ENCODE measurements at places on chromosomes 2 and 18.

GRCh38 chr2:175726223-175726622 lies 275.8 kb downstream of the LNPK start:
- DNase-seq: no peak

GRCh38 chr2:10876963-10877362 lies 34.8 kb upstream of the KCNF1 start:
- DNase-seq: no peak

DNA sequence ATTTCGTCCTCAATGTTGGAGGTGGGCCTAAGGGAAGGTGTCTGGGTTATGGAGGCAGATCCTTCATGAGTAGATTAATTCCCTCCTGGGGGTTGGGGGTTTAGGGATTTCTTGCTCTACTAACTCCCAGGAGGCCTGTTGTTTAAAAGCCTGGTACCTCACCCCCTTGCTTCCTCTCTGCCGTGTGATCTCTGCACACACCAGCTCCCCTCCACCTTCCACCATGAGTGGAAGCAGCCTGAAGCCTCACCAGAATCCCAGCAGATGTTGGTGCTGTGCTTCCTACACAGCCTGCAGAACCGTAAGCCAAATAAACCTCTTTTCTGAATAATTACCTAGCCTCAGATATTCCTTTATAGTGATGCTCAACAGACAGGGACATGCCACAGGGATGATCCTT lies 141.5 kb downstream of the ZNF516 start:
- no peak for DNase-seq

- DNase-seq: no peak
Observed at GRCh38 chr18:44232500-44232899, 448.2 kb upstream of the SETBP1 start.

- DNase-seq: no peak
Observed at GRCh38 chr2:101710471-101711318, 13.2 kb downstream of the MAP4K4 start.

GRCh38 chr2:74573747-74574562 lies 19.4 kb downstream of the DOK1 start:
- no peak for DNase-seq

- DNase-seq: no peak
Observed at GRCh38 chr18:77866351-77866750, 616.7 kb downstream of the GALR1 start.

DNA sequence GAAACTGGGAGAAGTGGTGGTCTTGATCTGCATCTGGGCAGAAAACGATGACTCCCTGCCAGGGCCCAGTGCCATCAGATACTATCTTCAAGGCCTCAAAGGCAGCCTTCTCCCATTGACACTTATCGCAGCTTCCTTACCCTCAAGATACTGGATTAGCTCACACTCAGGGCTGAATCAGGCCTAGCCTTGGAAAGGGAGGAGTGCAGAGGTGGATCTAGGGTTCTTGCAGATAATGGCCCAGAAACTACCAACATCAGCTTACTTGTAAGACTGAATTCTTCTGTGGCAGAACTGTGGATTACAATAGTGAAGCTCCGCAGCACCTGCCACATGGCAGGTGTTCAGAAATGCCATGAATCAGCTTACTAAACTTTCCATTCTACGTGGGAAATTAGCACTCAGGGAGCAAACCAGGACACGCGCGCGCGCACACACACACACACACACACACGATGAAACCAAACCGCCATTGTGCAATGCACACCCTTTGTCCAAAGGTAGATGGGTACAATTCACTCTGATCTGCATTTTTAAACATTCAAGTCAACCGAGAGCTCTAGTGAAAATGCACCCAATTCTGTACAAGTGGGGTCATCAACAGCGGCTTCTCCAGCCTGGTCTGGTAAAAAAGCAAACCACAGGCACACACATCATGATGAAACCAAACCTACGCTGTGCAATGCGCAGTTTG lies 26.3 kb upstream of the TMEM182 start:
- DNase-seq: no peak

- no peak for DNase-seq
Observed at GRCh38 chr2:8479298-8479697, 202.6 kb upstream of the ID2 start.

DNA sequence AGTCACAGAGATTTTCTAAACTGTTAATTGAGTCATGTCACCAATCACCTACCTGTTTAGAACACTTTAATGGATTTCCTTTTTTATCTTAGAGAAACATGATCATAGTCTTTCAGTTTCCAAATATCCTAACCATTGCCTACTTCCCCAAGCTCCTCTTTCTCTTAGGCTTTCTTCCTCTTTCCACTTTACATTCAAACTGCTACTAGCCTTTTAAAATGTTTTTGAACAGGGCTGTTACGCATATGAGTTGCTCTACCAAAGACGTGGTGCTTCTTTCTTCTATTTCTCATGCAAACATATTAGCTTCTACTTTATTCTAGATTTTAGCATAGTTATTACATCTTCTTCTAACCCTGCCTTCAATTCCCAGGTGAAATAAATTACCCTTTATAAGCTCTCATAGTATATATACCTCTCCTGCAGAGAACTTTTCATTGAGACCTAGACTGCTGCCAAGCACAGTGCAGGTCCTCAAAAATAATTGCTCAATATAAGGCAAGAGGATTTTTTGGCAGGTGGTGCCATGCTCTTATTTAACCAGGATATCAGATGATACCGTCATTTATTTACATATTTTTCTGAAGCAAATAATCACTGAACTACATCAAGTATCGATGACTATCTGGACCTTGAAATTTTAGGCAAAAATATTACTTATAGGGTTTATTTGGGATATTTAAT lies 937.1 kb downstream of the TSN start:
- DNase-seq: no peak

DNA sequence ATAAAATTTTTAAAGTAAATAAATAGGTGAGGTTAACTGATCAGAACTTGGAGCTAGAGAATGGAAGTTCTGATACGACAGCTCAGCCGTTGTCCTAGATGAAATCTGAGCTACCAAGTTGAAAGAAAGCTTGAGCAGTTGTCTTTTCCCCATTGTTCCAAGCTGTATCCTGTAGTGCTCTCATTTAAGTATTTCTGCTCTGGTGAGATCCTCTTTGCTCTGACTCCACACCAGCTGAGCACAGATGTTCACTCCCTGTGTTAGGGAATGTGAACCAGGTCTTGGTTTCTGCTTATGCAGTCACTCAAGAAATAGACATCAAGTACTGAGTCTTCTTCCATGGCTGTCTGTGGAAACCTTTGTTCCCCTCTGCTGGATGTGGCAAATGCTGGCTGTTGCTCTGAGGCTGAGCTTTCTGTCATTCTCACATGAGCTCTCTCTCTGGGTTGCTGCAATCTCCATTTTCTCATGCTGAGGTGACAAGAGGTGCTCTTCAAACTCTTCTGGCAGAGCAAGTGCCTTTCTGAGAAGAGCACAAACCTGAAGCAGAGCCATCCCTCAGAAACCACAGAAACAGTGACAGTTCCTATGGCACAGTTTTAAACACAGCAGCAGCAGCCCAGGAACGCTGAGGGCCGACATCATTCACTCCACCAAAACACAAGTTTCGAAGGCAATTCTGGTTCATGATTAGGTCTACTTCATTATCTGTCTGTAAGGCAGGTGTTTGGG lies 194.1 kb downstream of the SP3 start:
- DNase-seq: no peak
